Stimulated activated CD4-positive, alpha-beta T cell treated with anti-CD3 and anti-CD28 coated beads, Interleukin-2, amount 100 ng/mL, for 4 hours (primary cell): ENCODE measurements at places on chromosomes 16 and 17.
A peak's percentile ranks its signal among the peaks of the same experiment; 100 is the strongest.

GRCh38 chr16:57518520-57518919 lies 17.9 kb downstream of the CCDC102A start:
- no peak for DNase-seq

GRCh38 chr17:21538615-21539014 lies 153.7 kb upstream of the KCNJ18 start:
- DNase-seq = no peak

- peak; percentile 57 for DNase-seq
These were observed at the start of gene GNAO1 for GRCh38 chr16:56191156-56191815. GNAO1 (plus strand) TSS chr16:56191489; CDS start chr16:56192236, 747 bp downstream.

DNA sequence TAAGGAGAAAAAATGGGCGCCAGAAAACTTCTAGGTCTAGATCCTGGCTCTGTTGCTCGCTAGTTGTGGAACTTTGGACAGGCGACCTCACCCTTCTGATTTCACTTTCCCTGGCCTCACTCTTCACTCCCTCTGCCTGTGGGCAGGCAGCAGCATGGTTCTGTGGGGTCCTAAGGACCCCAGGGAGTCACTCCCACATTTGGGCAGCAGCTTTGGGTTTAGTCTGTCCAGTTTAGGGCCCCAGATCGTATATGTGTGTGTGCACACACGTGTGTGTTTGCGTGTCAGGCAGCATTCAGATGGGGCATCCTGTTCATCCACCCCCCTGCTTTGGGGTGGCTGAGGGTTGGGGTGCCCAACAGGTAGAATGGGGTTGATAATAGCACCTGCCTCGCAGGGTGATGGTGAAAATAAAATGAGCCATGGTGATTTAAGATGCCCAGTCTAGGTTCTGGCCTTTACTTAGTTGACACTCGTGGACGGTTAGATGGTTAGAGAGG lies 102.2 kb downstream of the RAB11FIP4 start:
- DNase-seq = no peak

GRCh38 chr16:60123392-60124023 lies 1389.4 kb upstream of the GOT2 start:
- no peak for DNase-seq
